ENCODE measurements at places on chromosomes 5 and 9.

DNA sequence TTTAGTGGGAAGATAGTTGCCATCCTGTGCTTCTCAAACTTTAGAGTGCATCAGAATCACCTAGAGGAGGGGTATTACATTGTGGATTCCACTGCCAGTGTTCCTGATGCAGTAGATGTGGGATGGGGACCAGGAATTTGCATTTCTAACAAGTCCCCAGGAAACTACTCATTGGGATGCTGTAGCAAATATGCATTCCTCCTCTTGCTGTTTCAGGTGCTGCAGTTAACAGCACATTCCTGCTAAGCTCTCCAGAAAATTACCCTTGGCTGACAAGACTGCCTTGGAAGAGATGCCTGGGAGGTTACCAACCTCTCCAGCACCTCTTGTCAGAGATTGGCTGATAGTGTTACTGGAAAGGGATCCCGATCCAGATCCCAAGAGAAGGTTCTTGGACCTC is 270.5 kb downstream of the OSTF1 start:
- no peak for DNase-seq

GRCh38 chr5:135319928-135320606 is 79.0 kb downstream of the MACROH2A1 start:
- no peak for DNase-seq

DNA sequence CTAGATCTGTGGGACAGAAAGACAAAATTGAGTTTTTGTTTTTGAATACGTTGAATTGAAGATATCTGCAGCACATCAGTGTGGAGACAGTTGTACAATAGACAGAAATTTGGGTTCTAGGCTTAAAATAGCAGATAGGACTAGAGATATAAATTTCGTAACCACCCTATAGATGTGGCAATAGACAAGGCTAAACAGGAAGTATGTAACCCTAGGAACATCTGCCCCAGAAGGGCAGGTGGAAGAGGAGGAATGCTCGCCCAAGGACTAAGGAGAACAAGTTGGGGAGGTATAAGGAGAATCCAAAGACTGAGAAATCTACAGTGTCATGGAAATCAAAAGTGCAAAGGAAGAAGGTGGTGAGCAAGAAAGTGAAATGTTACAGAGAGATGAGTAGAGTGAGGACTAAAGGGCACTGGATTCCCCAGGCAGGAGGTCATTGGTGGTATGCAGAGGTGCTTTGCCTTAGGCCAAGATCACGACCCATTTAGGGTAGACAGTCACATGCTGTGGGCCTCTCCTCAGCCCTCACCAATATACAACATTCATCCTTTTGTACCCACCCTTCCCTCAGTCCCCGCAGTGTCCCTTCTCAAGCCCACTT is 109.1 kb upstream of the ELL2 start:
- DNase-seq: no peak

DNA sequence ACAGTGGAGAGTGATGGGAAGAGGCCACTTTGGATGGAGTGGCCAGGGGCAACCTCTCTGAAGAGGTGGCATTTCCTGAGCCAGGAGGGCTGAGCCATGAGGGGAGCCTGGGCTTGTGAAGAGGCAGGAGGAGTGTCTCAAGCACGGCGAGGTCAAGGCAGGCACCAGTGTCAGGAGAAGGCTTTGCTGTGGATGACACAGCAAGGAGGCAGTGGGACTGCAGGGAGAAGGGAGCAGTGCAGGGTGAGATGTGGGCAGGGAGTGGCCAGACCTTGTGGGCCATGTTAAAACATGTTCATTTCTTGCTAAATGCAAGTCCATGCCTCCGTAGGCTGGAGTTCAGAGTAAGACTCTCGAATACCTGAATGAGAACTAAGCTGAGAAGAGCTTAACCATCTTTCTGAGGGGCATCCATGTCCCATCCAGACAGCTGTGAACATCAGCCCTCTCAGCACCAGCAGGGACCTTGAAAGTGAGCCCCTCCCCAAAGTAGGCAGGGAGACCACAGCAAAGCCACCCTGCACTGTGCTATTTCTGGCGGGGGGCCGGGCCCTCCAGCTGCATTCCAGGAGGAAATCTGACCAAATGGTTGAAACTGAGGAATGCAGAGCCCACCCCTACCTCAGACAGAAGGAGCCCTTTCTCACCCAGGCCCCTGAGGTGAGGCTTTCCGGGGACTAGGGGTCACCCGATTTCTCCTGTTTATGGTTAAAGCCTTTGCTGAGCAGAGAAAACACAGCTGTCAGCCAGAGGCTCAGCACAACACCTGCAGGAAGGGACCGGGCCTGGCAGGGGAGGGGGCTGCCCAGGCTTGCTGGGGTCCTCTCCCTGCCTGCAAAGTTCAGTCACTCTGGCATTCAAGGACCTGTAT is 16.1 kb upstream of the ARSI start:
- DNase-seq: no peak

DNA sequence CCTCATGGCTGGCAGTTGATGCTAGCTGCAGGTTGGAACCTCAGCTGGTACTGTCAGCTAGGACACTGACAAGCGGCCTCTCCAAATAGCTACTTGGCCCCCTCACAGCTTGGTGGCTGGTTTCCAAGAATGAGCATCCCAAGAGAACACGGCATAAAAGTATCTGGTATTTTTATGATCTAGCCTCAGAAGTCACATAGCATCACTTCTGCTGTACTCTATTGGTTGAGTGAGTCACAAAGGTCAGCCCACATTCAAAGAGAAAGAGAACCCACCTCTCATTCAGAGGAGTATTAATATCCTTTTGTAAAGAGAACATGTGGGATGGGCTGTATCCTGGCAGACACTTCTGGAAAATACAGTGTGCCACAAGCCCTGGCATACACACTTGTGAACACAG is 6.0 kb upstream of the SIL1 start:
- no peak for DNase-seq

GRCh38 chr5:39912906-39913305 is 488.1 kb upstream of the DAB2 start:
- DNase-seq: no peak

- no peak for DNase-seq
Measured at GRCh38 chr5:179680014-179680779, 637 bp downstream of the CBY3 start.

DNA sequence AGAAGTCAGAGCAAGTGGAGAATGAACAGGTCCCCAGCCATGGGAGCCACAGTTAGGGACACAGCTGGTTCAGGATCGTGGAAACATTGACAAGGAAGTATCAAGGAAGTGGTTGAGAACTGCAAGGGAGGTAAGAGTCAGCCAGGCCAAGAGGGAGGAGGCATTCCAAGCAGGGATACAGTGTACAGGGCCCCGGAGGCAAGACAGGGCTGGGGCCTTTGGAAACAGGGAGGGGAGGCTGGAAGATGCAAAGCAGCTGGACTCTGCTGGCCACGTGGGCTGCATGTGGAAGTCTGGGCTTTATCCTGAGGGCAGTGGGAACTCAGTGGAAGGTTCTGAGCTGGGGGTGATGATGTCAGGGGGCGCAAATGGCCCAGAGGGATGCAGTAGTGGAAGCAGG is 14.2 kb downstream of the CCDC180 start:
- no peak for DNase-seq

DNA sequence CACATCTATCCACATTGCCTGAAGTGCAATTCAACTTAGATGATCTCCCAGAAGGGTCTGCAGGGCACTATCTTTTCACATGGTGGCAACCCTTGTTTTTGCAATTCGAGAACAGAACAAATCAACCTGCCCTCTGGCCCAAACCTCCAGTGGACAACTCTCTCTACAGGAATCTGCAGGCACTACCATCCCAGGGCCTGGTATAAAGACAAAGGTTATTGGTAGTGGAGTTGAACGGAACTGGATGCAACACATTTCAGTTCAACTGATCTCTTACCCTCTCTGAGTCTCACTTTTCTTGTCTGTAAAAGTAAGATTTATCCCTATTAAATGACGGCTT is 153.2 kb upstream of the EGFLAM start:
- DNase-seq: no peak

GRCh38 chr9:131853434-131853833 is 113.6 kb upstream of the RAPGEF1 start:
- DNase-seq: no peak

DNA sequence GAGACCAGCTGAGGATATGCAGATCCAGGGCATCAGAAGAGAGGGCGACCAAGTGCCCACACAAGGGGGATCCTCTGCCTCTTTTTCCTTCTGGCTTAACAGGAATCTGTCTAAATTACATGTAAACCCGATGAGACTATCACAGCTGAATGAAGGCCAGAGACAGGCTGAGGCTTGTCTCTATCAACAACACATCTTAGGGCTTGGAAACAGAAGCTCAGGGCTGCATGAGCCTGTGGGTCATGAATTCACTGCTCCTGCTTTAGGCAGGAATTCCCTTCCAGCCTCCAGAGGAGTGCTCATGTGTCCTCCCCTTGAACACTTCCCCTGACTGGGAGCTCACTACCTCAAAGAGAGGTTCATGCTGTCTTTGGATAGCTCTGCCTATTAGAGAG is 106.1 kb upstream of the PHYKPL start:
- no peak for DNase-seq

DNA sequence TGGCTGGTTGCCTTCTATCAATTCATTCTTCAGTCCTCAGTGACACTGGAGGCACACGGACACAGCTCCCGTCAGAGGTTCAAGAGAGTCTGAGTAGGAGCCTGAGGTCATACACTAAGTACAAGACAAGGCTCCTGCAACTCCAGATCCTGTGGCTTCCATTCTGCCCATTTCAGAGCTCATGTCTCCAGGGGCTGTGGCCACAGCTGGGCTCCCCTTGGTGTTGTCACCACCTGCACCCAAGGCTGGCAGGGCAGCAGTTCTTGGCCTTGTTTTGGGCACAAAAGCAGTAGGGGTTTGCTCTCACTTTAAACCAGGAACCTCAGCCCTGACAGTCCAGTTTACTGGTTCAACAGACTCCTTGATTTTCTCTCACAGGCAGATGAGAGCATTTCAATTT is 189.6 kb downstream of the ICE1 start:
- no peak for DNase-seq

GRCh38 chr9:85038061-85038460 is 368.5 kb downstream of the NTRK2 start:
- DNase-seq: no peak

DNA sequence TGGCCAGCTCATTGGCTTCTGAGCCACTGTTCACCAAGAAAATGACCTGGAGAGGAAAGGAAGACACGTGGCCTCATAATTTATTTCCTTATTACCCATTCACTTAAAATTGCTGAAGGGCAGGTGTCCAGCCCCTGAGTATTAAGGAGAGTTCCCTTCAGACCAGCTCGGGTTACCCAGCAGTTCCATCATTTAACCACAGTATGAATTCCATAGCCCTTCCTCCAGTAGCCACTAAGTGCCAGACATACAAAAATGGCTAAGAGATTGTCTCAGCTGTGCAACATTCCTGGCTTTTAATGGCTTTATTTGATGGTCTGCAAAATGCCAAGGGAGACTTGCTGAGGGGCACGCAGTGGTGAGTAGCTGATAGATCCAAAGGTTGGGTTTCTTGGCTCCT is 12.5 kb downstream of the AGXT2 start:
- DNase-seq: no peak

- DNase-seq: no peak
Measured at GRCh38 chr5:133844836-133845235, 123.6 kb downstream of the C5orf15 start.

GRCh38 chr5:177313561-177314259 is 2.0 kb upstream of the MXD3 start:
- no peak for DNase-seq

DNA sequence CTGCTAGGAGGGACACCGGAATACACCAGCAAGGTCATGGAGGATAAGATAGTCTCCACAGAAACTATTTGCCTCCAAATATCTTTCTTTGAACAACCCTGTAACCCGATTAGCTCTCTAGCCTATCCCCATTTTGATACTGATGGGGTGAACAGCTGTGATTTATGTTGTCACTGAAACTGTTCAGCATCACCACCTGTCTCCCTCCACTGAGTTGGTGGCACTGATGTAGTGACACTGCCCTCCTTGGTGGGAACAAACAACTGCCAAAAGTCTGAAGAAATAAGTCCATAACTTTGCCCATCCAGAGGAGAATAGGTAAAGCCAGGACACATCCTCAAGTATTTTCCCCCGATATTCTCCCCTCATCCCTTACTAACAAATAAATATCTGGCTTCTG is 24.3 kb upstream of the KCNV2 start:
- no peak for DNase-seq
